GM03348 (cell line): ENCODE measurements at places on chromosomes 4 and X.

DNA sequence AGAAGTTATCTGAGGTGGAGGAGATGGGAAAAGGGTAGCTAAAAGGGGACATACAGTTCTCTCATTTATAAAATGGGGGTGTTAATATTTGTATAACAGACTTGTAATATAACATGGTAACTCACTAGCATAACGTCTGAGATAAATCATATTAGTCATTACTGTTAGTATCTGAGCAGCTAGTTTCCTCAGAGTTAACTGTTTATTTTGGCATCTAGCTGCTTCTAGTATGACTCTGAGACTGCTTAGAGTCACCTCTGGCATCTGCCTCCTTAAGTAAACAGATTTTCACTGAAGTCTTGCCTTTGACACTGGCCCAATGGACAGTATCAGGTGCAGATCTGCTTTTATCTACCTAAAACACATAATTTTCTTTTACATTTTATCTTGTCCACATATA, 58.1 kb downstream of the SLC30A9 start:
- DNase-seq: peak; percentile 16

DNA sequence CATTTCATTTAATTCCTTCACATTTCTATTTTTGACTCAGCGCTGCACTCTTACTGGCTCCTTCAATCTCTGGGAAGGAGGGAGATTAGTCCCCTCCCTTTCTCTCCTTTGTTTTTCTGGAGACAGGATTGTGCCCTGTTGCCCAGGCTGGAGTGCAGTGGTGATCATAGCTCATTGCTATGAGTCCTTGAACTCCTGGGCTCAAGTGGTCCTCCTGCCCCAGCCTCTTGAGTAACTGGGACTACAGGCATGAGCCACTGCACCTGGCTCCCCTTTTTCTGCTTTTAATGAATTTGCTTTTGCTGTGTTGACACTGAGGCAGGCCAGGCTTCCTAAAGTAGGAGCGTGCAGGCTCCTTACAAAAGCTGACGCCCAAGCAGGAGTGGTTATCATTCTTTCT, 10.5 kb downstream of the TBC1D14 start:
- no peak for DNase-seq

DNA sequence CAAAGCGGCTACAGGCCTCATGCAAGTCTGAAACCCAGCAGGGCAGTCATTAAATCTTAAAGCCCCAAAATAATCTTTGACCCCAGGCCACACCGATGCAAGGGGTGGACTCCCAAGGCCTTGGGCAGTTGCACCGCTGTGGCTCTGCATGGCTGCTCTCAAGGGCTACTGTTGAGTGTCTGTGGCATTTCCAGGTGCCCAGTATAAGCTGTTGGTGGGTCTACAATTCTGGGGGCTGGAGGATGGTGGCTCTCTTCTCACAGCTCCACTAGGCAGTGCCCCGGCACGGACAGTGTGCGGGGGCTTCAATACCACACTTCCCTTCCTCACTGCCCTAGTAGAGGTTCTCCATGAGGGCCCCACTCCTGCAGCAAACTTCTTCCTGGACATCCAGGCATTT, 60.1 kb downstream of the NWD2 start:
- DNase-seq: no peak

- DNase-seq: no peak
These were observed 1740.5 kb upstream of the AGA start for GRCh38 chr4:179182741-179183140.

- DNase-seq: no peak
These were observed 42.9 kb downstream of the DCTD start for GRCh38 chr4:182874304-182874751.
